Activated T-cell treated with anti-CD3 and anti-CD28 coated beads for 24 hours (primary cell): ENCODE measurements at places on chromosomes 1 and 21.

- DNase-seq, result no peak
Measured at GRCh38 chr1:203229471-203230135, at the start of gene CHIT1. CHIT1 (minus strand) TSS chr1:203229673; CDS start chr1:203229636, 37 bp downstream.

DNA sequence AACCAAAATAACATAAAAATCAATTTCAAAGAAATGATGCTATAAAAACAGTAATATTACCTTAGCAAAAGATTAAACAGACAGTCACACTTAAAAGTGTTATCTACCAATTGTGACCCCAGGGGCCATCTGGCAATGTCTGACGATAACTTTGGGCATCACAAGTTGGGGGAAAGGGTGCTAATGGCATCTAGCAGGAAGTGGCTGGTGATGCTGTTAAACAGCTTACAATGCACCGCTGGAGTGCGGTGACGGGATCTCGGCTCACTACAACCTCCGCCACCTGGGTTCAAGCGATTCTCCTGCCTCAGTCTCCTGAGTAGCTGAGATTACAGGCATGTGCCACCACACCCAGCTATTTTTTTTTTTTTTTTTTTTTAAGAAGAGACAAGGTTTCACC lies 27.6 kb downstream of the NUP133 start:
- DNase-seq, result no peak

- no peak for DNase-seq
Measured at GRCh38 chr21:40625991-40626390, 221.0 kb downstream of the DSCAM start.

- no peak for DNase-seq
Measured at GRCh38 chr21:35189077-35189863, 140.2 kb upstream of the RUNX1 start.

DNA sequence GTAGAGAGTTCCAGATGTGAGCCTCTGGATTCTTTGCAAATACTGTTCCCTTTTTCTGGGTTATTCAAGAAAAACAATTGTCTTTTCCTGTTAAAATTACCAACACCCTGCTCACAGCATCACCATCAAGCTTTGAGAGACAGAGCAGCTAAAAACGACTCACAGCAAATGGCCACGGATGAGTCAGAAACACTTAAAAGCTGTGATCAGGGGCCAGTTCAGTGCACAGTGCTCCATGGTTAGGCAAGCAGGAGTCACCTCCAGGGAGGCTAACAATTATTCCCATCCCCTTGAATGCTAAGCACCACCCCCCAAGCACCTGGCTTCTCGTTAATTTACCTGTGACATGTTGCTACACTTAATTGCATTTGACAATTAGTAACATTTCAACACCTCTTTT lies 128.4 kb upstream of the CAMK1G start:
- DNase-seq, result no peak

DNA sequence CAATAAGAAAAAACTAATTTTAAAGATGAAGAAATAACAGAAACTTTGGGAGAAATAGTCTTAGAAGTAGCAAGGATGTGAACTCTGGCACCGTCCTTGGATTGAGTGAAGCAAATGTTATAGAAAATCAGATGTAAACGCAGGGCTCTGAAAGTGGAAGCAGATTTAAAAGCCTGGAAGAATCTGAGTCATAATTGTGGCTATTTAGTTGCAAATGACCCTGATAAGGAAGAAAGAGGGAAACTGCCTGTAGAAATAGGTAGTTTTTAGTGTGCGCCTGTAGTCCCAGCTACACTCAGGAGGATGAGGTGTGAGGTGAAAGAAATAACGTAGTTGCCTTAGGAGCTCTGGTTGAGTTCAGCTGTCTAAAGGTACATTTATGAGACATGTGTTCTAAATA lies 101.0 kb downstream of the NGF start:
- no peak for DNase-seq

DNA sequence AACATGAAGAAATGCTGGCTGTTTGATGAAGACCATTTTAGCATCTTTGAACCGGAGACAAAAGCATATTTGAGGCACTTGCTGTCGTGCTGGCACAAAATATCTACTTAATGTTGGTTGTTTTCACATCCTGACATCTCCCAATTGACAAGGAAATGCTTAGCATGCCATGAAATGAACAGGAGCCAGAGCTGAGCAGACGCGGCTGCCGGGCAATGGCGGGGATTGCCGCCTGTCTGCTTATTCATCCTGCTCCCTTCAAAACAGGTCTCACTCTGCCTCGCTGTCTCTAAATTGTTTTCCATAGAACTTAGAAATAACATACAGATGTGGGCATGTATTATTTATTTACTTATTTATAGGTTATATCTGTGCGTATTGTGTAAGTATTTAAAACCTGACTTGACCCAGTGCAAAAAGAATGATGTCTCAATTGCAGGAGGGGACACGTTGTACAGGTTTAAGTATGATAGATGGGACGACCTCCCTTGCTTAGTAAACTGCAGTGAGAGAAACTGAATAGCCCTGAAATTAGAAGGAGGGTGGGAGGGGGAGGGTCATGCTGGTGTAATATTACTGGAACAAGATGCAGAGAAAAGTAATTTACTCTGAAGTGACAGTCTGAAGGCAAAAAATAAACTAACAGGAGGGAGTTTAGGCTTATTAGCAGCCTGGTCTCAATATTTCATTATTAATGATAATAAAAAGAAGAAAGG lies 590.4 kb upstream of the PLXNA2 start:
- no peak for DNase-seq

DNA sequence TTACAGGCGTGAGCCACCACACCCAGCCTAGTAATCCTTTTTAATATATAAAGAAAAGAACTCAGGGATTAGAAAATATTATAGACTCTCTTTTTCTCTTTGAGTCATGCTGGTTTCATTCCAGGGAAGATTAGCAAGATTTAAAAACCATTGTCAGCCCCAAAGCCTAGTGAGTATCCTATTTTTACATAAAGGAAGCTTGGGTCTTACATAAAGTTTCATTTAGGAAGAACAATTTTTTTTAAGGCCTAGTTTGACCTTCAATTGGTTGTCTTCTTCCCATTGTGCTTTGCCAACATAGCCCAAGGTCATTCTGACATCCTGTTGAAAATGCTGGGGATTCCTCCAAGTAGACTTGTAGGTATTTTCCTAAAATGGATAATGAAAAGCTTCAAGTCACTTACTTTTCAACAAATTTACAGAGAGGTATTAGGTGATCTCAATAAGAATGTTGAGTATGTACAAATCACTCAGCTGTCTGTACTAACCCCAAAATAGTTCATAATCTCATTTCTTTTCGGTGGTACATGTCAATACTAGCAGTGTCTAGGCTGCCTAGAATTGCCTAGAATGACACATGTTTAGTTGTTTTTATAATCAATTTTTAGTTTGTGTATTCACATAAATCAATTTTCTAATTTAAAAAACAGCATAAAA lies 4.3 kb upstream of the KIF14 start:
- DNase-seq, result no peak

DNA sequence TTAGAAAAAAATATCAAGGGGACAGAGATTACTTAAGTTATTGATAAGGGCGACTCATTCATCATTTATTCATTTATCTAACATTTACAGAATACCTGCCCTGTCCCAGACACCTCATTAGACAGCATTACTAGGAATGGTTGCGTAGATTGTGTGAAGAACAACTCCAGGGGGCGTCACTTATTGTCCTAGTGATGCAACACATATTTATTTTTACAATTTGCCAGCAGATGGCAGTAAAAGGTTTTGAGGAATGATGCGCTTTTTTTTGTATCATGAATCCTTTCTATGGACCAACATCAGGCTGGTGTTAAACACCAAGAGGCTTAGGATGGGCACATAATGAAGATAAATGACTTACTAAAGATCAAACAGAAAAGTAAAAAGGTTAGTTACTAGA lies 5.5 kb downstream of the NCAM2 start:
- DNase-seq, result no peak

- no peak for DNase-seq
Measured at GRCh38 chr1:2240270-2241156, 12.4 kb downstream of the SKI start.

DNA sequence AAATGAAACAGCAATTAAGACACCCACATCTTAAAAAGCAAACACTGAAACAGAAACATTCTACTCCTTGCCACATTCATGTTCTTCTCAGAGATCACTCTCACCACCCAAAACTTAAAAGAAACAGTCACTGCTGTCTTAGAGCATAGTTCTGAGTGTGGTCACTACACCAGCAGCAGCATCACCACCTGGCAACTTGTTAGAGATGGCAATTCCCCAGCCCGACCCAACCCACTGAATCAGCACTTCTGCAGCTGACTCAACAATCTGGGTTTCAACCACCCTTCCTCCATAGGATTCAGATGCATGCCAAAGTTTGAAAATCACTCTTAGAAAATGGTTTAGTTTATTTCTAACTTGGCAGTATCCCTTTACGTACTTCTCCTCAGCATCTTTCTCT lies 126.1 kb downstream of the CDC42BPA start:
- peak; percentile 4 for DNase-seq

- DNase-seq, result no peak
Measured at GRCh38 chr1:30856260-30856790, 52.2 kb downstream of the SDC3 start.

DNA sequence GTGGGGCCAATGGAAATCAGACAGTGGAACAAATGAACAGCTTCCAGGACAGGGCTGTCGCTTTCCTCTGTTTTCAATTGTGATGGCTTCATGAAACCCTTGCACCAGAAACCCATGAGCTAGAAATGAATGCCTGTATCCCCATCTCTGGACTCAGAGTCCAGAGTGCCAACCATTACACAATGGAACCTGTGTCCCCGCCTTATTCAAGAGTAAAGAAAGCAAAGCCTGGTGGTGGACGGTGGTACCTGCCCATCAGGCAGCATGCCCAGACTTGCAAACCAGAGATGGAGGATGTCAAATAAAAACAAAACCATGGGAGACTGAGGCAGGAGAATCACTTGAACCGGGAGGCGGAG lies 4.4 kb upstream of the CAPN2 start:
- DNase-seq, result no peak

DNA sequence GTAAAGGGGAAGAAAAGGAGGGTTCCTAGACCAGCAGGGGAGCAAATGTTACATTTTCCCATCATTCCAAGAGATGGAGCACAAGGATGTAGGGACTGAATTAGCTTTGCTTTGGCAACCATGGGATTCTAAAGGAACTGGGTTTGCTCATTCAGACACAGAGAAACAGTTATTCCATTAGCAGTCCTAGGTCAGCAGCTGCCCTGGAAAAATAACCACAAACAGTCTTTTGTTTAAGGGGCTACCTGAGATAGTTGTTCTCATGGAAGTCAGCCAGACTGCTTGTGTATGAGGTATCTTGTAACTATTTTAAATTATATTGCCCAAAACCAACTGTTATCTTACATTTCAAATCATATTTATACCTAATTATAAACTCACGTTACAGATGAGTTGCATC lies 58.4 kb upstream of the VCAM1 start:
- DNase-seq, result no peak

DNA sequence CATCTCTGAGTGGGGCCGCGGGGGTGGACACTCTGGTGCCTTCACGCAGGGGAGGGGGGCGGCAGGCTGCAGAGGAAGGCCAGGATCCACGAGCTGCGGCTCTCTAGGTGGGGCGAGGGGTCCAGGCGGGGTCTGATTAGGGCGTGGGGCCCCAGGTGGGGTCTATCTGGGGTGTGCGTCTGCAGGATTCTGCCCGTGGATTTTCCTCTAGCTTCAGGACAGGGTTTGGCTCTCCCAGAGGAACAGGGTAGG lies 6.3 kb downstream of the JMJD4 start:
- no peak for DNase-seq

DNA sequence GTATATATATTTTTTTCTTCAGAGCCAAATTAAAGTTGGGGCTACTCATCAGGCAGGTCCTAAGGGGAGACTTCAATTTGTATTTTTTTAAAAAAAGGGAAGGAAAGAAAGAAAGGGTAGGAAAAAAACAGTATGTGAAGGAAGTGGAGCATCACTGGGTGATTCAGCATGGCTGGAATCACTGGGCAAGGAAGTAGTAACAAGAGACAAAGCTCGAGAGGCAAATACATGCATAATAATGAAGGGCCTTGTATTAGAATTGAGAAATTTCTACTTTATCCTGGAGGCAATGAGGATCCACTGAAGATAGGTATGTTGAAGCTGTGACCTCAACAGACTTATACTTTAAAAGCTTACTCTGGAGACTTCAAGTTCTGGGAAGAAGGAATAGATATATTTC lies 184.4 kb downstream of the COQ8A start:
- DNase-seq, result no peak

DNA sequence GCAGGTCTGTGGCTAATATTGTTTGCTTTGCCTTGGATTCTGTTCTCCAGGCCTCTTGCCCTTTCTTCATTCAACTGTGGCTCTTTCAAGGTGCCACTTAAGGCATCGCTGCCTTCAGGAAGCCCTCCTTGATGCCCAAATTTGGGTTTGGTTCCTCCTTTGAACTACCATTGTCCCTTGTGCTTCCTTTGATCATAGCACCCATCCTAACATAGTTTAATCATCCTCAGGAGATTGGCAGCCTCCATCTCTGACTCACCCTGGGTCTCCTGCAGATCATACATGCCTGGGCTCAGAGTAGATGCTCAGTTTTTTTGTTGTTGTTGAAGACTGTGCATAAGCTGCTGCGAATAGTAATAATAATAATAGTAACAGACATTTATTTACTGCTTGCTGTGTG lies 54.4 kb upstream of the ACOT11 start:
- DNase-seq, result no peak

DNA sequence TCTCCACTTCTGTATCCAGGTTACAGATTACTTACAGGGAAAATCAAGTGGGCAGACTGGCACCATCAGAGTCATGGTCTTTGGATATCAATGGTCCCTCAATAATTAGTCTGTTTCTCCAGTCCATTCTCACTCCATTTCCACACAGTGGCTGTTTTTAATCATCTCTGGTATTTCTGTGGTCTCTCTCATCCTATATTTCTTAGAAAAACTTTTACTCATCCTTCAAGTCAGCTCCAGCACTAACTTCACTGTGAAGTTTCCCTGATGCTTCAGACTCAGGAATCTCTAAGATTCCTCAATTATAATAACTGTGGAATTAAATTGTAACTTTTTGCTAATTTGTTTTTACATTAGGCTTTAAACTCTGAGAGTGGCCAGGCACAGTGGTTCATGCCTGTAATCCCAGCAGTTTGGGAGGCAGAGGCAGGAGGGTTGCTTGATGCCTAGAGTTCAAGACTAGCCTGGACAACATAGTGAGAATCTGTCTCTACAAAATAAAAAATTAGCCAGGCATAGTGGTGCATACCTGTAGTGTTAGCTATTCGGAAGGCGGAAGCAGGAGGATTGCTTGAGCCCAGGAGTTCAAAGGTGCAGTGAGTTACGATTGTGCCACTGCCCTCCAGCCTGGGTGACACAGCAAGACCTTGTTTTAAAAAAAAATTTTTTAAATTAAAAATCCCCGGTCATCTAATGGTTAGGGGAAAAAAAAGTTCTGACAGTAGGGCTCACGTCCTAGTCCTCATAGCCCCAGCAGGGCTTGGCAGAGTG lies 10.6 kb downstream of the CD160 start:
- DNase-seq, result no peak
